ENCODE measurements at places on chromosomes 4 and X.
A peak's percentile ranks its signal among the peaks of the same experiment; 100 is the strongest.

DNA sequence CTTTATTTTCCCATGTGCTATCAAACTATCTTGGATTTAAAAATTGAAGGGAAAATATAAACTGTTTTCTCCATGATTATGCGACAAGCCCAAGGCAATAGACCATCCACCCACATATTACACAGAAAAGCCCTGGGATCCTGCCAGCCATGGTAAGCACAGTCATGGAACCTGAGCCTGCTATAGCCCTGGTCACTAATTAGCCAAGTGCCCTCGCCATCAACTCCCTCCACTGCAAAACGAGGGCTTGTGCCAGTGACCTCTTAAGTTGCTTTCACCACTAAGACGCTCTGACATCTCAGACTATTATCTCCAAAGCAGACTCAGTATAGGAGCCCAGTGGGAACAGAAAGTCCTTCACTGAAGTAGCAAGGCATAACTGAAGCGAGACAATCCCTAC is 69.2 kb downstream of the NLGN4X start:
- DNase-seq = no peak

DNA sequence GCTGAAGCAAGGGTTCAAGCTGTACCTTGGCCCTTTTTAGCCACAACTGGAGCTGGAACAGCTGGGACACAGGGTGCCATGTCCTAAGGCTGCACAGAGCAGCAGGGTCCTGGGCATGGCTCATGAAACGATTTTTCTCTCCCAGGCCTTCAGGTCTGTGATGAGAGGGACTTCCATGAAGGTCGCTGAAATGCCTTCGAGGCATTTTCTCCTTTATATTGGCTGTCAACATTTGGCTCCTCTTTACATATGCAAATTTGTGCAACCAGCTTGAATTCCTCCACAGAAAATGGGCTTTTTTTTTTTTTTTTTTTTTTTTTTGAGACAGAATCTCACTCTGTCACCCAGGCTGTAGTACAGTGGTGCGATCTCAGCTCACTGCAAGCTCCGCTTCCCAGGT is 430.8 kb downstream of the PCDH11X start:
- DNase-seq = no peak

DNA sequence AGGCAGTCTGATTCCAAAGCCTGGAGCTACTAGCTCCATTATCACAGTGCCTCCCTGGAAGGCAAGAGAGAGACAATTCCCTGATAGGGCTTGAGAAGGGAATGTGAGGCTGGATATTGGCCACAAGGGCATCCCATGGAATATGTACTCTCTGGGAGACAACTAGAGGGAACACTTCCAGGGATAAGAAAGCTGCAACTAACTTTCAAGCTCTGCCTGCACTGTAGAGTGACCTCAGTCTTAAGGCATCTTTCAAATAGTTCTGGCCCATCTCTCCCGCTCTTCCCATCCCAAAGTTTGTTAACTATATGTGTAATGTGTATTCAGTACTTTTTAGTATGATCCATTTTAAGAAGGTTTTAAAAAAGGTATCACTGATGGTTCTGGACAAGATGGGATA is 13.1 kb upstream of the RNF212 start:
- no peak for DNase-seq

DNA sequence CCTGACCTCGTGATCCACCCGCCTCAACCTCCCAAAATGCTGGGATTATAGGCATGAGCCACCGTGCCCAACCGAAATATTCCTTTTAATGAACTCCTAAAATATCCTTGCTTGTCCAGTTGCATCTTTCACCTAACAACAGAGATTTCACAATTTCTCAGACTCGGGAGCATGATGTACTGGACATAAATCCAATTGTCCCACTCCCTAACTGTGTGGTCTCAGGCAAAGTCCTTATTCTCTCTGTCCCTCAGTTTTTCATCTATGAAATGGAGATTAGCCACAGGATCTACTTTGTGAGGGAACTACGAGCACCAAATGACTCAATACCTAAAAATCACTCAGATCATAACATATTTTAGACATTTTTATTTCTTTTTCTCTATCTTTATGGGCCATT is 9.3 kb downstream of the RAB40A start:
- no peak for DNase-seq

GRCh38 chr4:15784959-15785634 is 7.0 kb downstream of the CD38 start:
- no peak for DNase-seq

DNA sequence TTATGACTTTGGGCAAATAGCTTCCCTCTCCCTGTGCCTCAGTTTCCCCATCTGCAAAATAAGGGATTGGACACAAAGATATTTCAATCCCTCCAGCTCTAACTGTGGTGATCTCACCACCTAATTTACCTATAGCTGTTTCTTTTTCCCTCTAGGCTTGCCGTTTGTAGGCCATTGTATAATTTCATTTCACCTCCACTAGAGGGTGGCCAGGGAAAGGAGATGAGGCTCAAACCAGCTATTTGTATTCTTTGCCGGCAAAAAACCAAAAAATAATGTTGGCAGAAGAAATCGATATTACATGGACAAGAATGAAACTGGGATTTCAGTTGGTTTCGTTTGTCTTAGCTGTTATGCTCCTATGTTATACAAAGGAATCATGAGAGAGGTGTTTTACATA is 36.1 kb upstream of the DOCK11 start:
- DNase-seq = no peak

DNA sequence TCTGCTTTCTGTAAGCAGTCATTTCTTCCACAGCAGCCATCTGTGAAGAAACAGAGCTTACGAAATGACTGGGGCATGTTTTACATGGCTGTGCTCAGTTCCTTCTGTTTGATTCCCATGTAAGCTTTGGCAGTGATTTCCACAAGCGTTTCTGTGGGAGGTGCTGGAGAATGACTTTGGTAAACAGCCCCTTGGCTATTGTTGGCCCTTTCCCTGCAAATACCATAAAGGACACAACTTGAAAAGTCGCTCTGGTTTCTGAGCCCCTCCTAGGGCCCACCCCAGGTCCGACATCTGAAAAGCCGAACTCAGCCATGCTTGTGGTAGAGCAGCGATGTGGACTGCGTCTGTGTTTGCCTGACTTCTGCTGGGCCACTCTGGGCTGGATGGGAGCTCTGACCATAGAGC is 3.7 kb downstream of the LIMCH1 start:
- no peak for DNase-seq

DNA sequence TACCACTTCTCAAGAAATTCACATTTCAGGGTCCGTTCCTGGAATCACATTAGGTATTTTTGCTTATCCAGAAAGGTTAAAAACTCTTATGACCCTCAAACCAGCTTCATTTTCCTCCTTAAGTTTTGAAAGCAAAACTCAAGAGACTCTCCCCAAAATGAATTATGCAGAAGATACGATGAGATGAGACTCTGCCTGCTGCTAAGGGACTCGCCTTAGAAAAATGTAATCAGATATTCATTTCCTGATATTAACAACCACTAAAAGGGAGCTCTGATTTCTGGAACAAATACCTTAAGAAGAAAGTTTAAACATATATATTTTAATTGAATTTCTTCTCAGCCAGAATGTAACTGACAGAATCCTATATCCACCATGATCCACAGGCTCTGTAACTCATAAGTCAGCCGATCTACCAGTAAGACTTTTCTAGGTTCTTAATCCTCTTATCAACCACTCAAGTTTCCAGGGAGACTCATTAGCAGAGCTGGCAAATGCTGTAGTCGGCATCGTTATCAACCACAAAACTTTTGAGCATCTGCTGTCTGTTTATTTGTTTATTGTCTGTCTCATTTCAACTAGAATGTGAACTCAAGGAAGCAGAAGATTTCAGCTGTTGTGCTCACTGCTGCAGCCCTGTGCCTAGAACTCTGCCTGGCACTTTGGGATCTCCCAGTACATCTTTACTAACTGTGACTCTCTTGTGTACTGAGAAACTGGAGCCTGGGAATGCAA is 112.5 kb downstream of the LDB2 start:
- no peak for DNase-seq

DNA sequence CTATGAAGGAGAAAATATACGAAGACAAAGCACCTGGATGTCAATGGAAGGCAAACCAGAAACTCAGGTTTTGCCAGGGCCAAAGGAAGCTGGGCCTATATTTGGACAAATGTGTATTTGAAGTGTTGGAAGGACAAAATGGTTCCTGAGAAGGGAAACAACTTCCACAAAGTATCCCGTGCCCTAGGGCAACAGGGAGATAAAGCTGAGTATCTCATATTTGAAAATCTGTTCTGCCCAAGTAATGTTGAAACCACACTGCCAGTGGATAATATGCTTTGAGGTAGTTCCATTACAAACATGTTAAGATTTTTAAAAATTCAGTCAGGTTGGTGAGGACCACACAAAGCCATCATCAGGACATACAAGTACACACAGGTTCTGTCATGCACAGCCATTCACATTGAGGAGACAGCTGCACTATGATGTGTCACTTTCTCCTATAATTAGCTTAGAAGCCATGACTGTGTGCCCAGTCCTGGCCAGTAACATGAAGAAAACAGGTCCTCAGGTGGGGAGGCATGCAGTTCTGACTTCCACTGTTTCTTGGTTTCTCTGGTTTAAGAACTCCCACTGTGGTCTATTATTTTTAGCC is 116.4 kb downstream of the PWWP3B start:
- DNase-seq = no peak

- no peak for DNase-seq
Observed at GRCh38 chr4:807792-808191, 18.1 kb downstream of the CPLX1 start.

GRCh38 chr4:6506616-6507140 is 34.3 kb upstream of the PPP2R2C start:
- no peak for DNase-seq

GRCh38 chrX:41121766-41122165 is 36.5 kb downstream of the USP9X start:
- DNase-seq = no peak

DNA sequence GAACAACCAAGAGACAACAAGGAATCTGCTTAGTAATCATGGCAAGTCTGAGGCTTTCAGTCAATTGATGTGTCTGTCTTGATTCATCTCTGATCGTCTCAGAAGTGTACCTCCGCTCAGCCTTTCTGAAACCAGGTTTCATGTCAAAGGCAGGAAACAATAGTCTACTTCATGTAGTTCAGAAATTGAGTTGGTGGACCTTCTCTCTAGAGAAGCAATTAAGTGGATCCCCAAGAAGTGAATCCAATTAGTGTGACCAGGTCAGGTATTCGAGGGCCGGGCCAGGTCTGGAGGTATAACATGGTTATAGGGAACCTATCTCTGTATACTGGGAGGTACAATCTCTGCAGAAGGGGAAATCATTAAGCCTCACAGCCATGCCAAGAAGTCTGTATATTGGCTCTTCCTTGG is 32.0 kb downstream of the DAPP1 start:
- DNase-seq = peak; percentile 59
